Activated CD4-positive, alpha-beta T cell treated with anti-CD3 and anti-CD28 coated beads, Interleukin-2, amount 50 U/mL, for 1 hour (primary cell): ENCODE measurements at places on chromosomes 13 and 19.

DNA sequence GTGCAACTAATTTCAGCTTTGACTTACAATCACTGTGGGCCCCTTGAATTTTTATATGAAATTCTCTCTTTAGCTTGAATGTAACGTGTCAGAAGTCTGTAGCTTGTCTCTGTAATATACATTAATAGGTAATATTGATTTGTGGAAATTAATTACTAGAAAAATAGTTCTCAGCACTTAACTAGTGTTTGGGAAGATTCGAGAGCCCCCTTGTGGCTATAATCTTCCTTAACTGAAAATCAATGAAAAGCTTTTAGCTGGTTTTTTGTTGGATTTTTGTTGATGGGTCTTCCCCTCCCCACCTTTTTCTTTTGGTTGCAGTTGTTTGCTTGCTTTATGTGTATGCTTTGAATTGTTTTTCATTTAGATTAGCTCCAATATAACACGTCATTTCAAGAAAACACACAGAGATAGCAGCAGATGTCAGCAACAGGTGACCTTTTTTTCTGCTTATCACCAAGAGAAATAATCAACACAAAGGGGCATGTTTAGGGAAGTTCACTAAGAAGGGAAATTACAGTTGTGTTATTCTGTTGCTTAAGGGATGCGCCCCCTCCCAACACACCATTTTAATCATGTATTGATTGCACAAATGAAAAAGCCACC, 176.8 kb downstream of the OXGR1 start:
- no peak for DNase-seq

- DNase-seq: no peak
Measured at GRCh38 chr13:111262281-111262680, 58.2 kb upstream of the TEX29 start.

- DNase-seq: no peak
Measured at GRCh38 chr13:30926781-30927180, 5.7 kb upstream of the TEX26 start.

DNA sequence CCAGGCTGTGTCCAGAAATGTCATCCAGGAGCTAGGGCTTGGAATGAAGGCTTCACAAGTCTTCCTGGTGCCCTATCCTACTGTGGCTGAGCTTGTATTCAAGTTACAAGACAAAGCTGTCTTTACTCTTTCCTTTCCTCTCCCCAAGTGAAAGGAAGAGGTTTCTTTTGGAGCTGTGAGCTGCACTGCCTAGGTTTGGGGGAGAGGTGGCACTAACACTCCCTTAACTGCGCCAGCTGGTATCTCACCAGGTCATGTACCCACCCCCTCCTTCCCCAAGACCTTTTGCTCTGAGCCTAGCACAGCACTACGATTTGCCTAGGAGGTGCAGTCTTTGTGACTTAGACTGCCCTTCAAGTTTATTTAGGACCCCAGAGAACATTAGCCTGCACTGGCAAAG, 2053.6 kb upstream of the PRR20A start:
- DNase-seq: no peak

DNA sequence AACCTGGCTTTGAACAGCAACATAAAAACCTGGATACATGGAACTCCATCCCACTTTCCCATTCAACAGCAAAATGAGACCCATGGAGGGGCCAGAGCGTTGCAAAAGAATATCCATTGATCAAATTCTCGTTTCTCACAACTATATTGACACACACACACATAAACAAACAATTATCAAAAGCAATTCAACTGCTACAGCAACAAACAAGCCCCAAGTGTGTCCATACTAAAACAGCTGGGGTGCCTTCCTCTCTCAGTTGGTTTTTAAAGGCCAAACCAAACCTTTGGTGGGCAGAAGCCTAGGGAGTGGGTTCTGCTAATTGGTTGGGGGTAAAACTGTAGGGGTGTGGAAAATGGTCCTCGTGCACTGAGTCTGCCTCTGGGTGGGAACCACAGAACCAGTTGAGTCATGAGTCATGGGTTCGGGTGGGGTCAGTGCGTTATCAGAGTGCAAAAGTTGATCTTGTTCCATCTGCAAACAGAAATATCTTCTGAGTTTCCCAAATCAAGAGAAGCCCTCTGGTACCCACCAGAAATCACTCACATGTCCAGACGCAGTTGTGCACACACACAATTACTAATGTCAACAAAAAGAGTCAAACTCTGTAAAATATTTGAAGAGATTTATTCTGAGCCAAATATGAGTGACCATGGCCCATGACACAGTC, 18.5 kb downstream of the GPR42 start:
- no peak for DNase-seq

DNA sequence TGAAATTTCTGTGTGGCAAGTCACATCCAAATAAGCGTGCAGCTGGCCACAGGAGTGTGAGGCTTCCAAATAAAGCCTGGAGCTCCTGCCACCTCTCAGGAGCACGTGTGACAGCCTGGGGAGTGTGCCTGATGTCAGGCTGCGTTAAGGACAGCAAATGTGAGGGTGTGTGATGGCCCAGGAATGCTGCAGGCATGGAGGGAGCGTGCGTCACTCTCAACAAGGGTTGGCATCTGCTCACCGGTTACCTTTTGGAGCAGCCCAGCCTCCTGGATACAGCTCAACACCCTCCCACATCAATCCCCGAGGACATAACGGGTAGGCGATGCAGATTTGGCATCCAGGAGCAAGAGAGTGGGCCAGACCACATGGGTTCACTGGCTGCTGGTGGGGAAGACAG, 19.0 kb downstream of the NUMBL start:
- no peak for DNase-seq

GRCh38 chr13:61045251-61045650, 370.4 kb downstream of the PCDH20 start:
- no peak for DNase-seq
